ENCODE measurements at places on chromosomes 11 and 22.
A peak's percentile ranks its signal among the peaks of the same experiment; 100 is the strongest.

DNA sequence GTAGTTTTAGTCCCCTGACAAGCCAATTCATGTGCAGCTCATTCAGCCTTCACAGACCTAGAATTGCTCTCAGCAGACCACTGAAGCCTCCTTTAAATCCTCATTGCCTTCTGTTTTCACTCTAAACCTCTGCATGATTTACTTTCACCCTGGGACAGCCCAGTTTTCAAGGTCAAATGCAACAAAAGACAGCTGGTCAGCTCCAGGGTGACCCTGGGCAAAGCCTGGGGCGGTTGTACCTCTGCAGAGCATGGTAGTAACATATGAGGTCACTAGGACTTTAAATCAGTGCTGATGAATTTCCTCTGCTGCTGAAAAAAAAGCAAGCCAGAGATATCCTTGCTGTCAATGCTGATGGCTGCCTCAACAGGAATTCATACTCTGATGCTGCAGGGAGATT lies 62.2 kb downstream of the SERGEF start:
- DNase-seq: no peak

- no peak for DNase-seq
Observed at GRCh38 chr11:17572359-17572690, 25.3 kb downstream of the OTOG start.

GRCh38 chr11:122808478-122808869 lies 29.8 kb upstream of the CRTAM start:
- no peak for DNase-seq

DNA sequence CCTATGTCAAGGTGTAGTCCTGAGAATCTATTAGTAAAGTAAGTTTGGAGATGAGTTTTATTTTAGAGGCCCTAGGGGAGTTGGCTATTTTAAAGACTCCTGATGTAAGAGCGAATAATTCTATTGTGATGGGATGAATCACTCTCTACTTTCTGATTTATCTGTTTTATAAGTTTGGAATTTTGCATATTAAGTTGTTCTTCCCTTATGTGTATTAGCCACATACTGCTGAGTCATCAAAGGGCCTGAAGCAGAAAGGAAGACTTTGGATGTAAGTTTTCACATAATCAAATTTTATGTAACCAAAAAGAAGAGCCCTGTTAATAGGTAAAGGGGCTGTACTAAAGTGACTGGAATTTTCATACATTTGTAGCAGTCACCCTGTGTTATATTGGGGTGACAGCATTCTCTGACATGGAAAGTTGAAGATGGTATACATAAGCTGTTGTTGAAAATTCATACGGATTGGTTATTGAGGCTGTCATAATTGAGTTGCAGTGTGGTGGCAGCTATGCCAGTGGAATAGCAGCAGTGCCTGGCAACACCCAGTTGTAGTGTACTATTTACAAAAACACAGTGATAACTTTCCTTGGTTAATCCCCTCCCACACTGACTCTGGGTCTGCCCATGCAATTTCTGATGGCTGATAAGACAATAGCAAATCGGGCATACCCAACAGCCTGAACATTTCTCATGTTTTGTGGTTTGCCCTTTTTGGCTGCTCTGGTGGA lies 90.6 kb upstream of the NTM start:
- no peak for DNase-seq

DNA sequence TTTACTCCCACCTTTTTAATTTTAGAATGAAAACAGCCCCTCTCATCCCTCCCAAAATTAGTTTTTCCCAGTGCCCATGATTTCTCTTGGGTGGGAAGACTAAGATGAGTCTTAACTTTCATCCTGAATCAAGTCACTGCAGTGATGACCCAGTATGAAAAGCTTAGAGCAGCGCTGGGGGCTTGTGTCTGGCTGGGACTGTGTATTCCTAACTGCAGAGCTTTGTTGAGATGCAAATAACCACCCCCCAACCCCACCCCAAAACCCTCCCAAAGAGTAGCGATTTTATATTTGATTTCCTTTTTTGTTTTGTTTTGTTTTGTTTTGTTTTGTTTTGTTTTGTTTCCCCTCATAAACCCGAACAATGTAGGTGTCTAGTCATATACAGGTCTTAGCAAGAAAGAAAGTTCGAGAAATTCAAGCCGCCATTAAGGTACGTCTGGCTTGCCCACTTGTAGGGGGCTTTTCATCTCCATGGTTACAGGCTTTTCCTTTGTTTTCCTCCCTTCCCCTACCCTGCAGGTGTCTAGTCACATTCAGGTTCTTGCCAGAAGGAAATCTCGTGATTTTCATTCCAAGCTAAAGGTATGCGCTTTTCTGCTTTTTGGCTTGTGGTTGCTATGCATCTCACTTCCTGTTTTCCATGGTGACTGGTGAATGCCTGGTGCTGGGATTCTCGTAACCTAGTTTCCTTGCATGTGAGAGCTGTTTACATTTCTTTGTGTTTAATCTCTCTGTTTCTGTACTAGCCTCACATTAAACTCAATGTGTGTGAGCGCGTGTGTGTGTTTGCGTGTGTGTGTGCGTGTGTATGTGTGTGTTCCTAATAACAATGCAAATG lies 144.6 kb upstream of the RASSF10 start:
- DNase-seq: peak; percentile 84

DNA sequence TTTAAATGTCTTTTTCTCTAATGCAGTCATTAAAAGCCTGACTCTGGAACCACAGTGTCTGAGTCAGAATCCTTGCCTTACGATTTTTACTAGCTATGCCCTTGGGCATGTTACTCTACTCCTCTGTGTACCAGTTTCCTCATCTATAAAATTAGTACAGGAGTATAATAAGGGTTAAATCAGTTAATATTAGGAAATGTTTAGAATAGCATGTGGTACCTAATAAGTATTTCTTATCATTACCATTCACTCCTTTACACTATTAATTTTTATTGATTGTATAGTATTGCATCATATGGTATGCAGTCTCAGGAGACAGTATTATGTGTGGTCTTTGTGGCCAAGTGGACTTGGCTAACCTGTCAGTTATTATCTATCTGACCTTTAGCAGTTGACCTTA lies 68.2 kb downstream of the METTL15 start:
- DNase-seq: no peak

DNA sequence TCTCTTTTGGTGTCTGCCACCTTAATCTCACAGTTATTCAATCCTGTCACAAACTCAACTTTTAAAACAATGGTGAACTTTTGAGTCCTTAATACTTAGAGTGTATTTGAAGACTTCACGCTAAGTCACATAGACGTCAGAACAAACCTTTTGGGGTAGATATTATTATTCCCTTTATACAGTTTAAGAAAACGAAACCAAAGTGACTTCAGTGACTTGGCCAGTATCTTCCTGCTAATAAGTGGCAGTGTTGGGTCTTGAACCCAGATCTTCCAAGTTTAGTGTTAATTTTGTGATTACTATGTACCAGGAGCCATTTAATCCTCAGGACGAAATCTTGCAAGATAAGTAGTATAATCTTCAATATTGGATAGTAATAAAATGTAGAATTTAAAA lies 691 bp downstream of the CEP295 start:
- no peak for DNase-seq

GRCh38 chr11:46331282-46331984 lies 15.8 kb upstream of the DGKZ start:
- DNase-seq: no peak

GRCh38 chr22:31337178-31337577 lies 9.0 kb downstream of the PATZ1 start:
- DNase-seq: no peak

GRCh38 chr11:114982141-114982540 lies 303.8 kb downstream of the NXPE2 start:
- no peak for DNase-seq

GRCh38 chr11:10021563-10021962 lies 272.5 kb downstream of the SBF2 start:
- no peak for DNase-seq

- DNase-seq: no peak
Observed at GRCh38 chr11:73566977-73567755, 30.7 kb downstream of the FAM168A start.

GRCh38 chr11:34425360-34425759 lies 13.4 kb upstream of the CAT start:
- no peak for DNase-seq

GRCh38 chr11:108985945-108986279 lies 321.0 kb downstream of the DDX10 start:
- DNase-seq: no peak

DNA sequence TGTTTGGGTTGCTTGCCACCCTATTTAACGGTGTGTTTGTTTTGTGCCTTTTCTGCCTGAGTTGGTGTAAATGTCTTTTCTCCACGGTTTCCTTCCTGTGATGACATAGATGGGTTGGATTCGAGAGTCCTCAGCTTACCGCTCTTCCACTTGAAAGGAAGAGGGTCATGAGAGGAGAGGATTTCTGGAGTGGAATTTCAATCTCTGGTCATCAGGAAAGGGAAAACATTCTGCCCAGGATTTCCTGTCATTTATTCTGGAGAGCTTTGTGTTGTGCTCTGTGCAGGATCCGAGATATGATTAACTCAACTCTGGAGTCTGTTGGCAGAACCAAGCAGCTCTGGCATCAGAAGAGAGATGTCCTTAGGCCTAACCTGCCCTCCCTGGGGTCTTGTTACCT lies 605.2 kb downstream of the NTM start:
- DNase-seq: no peak

- DNase-seq: no peak
Observed at GRCh38 chr11:15765530-15765929, 590.8 kb downstream of the SOX6 start.

DNA sequence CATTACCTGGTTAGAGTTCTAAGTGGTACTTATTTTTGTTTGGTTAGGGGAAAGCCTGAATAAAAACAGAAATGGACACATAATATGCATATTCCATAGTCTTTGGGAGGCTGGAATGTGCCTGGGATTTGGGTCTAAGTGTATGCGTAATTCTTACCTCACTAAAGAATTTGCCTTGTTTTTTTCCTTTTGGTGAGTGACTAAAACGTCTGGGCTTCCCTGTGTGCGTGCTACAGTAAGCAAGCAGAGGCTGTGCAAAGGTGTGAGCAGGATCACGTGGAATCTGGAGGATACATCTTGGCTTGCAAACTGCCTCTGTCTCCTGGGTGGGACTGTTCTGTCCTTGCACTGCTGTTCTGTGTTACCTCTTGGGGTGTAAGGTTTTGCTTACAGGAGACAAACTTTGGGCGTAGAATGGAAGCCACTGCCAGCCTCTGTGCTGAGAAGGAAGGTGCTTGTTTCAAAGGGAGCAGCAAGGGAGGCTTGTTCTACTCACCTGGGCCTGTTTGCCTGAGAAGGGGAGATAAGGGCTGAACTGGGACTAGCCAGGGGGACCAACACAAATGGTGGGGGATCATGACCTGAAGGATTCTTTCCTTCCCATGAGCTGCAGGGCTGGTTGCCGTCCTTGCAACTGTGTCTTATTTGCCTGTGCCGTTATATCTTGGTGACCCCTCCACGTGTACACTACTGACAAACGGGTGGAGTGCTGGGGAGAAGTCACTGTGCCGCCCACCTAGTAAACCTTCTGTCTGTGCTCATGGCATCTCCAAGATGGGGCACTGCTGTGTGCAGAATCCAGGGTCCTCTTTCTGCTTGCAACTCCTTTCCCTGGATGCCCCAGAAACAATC lies 4.5 kb downstream of the NEAT1 start:
- DNase-seq: no peak

DNA sequence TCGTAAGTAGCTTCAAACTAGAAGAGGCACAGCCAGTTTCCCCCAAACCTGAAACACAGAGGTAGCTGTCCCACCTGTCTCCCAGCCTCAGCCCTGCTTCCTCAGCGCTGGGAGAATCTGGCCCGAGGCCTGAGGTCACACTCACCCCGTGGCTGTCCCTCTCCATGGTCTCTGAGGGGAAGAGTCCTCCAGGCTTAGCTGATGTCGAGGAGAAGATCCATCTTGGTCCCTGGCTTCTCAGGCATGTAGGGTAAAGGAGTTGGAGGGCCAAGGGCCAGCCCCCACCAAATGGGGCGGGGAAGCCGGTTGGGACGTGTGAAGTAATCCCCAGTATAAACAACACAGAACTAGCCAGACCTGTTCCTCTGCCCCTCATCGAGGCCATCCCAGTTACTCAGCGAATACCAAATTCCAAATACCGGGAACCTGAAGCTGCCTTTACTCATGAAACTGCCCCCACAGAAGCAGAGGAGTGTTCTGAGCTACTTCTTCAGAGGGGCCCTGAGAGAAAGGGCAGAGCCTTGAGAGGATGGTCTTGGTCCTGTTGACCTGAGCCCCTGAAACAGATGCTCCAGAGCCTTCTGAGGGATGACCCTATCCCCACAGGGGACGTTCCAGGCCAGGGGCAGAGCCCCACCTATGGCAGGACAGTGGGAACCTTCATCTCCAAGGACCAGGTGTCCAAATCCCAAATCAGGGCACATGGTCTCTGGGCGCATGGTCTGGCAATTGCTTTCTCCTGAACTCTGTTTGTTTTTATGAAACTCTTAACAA lies at the start of gene TMPRSS13:
TMPRSS13 (minus strand) TSS at position 261 of the 774 bp plus-strand sequence; CDS start at position 166, 95 bp downstream.
- peak; percentile 35 for DNase-seq

GRCh38 chr11:35567737-35568465 lies 42.5 kb upstream of the PAMR1 start:
- peak; percentile 4 for DNase-seq
